ENCODE measurements at places on chromosomes 7 and 10.

DNA sequence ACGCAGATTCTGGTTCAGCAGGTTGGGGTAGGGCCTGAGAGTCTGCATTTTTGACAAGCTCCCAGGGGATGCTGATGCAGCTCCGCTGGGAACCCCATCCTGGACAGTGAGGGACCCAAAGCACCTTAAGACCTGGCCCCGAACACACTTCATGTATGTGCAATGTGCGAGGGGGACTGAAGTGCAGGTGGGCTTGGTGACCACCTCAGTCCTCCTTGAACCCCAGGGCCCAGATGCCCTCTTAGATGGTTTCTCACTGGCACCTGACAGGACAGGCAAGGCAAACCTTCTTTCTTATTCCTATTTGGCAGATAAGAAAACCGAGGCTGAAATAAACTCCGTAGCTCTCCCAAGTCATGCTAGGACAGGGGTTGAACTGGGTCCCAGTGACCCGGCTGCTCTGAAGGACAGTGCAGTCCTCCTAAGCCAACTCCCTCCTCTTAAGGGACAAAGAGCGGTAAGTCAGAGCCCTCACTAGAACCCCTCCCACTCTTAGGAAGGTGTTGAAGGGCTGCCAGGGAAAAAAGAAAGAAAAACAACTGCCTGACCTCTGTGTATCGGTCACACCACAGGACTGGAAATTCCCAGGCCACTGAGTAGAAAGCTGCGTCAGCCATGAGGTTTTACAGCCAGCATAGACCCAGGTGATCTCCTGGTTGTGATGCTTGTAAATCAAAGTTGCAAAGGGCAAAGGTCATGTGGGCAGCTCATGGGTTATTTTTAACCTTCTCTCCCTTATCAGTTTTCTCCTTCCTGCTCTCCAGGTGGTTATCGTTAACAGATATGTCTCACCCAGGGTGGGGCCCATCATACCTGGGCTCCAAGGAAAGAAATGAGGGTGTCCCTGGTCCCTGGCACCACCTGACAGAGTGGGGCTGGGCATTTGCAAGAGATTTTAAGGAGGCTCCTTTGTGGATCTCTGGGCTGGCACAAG lies 90.9 kb upstream of the SMNDC1 start:
- no peak for DNase-seq

DNA sequence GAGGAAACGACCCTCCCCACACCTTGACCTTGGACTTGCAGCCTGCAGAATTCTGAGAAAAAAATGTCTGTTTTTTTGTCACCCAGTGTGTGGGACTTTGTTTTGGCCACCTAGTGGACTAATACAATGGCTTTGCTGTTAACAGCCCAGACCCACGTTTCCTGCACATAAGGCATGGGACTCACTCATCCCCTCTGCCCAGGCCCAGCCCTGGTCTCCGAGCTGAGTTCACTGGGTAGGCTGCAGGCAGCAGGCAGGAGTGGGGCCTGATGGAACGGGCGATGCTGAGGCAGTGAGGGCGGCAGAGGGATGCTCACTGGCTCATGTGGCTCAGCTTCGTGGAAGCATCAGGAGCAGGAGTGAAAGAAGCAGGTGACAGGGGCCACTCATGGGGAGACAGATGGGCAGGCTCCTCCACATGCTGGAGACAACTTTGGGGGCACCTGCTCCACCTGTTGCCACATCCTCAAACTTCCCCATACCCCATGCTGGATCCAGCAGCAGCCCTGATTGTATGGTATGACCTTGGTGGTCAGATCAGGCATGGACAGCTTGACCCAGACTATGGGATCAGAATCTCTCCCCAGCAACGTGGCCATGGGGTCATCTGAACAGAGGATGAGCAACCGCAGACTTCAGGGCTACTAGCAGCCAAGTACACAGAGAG lies 65.8 kb upstream of the ANTXRL start:
- DNase-seq = no peak

GRCh38 chr10:78785991-78786390 lies 282.8 kb upstream of the ZMIZ1 start:
- no peak for DNase-seq

GRCh38 chr10:48800007-48800675 lies 115.5 kb downstream of the WDFY4 start:
- no peak for DNase-seq

- no peak for DNase-seq
These were observed 123.1 kb upstream of the ADO start for GRCh38 chr10:62681211-62681940.

GRCh38 chr10:60797200-60797599 lies 18.9 kb downstream of the CDK1 start:
- DNase-seq = no peak

DNA sequence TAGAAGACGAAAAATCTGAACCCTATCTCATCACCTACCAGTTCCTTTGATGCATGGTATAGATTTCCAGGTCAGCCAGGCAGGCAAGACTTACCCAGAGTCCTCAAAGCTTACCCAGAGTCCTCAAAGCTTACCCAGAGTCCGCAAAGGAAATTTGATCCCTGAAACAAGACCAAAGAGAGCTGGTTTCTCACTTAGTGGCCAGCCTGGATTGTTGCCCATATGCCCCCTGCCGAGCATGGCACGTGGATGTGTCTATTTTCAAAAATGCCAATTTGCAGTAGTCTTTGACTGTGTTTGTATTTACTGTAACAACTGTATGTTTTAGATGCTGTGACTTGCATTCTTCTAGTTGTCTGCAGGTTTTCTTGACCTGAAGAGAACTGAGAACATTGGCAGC lies 120.2 kb upstream of the STARD3NL start:
- no peak for DNase-seq

- no peak for DNase-seq
These were observed 7.0 kb upstream of the TMEM243 start for GRCh38 chr7:87226495-87226894.

DNA sequence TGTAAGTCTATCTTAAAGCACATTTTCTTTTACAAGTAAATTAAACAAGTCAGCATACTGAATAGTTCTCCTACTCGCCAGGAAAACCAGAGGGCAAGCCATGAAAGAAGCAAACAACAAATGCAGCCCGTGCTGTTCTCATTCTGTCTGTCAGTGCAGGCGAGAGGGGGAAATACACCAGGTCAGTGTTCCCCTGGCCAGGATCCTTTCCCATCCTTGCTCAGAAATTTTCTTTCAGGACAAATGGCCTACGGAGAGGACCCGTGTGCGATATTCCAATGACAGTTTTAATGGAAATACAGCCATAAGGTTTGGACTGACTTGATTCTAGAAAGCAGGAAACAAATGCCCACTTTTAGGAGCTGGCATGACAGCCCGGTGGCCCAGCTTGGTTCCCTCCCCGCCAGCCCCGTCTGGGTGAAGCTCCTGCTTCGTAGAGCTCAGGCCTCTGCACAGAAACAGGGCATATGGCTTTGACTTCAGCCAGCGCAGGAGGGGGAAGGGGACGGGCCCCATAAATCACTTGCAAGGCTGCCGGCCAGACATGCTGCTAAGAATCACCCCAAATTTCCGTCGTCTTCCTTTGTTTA lies 67.8 kb downstream of the FRMD4A start:
- DNase-seq = no peak

- DNase-seq = no peak
These were observed at the start of gene HECW1 for GRCh38 chr7:43112459-43112940. Gene HECW1 (plus strand): TSS chr7:43112647. CDS start chr7:43243906, 131,259 bp downstream.

DNA sequence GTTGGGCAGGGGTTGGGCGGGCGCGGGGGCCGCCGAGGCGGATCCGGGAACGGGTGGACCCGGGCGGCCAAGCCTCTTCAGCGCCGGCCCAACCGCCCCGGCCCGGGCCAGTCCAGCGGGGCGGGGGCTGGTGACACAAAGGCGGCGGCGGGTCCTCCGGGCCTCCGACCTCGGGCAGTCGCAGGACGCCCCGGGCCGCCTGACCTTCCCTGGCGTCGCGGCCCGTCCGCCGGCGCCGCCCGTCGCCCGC lies 54.2 kb downstream of the METTL2B start:
- peak; percentile 75 for DNase-seq

GRCh38 chr7:22571766-22572165 lies 71.8 kb upstream of the STEAP1B start:
- no peak for DNase-seq

GRCh38 chr10:62036186-62037081 lies 134.9 kb downstream of the ARID5B start:
- DNase-seq = no peak

DNA sequence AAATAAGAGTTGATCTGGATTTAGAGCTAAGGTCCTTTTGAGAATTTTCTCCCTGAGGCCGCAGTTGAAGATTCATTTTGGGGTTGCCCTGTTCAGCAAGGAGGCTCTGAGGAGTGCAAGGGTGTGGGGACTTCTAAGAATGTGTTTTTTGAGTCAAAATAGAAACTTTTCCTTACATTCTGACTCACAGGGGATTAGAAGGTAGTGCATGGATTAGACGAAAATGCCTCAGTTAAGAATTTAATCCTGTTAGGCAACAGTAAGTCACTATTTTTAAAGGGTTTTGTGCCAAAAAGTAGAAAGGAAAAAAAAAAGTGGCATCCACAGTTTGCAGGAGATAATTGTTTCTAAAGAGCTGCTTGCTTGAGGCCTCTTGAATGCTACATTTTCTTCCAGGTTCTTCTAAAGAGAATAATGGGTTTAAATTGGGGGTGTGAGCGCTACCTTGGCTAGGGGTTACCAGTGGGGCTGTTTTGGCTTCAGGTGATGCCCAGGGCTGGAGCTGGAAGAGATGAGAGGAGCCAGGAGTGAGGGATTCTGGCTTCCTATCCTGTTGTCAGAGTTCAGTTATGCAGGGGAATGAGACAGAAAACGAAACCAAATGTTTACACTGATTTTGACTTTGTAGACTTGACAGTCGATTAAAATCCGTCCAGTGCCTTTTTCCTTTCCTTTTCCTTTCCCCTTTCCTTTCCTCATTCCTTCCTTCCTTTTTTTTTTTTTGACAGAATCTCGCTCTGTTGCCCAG lies 52.9 kb downstream of the BAMBI start:
- DNase-seq = no peak

GRCh38 chr10:60050366-60050765 lies 144.0 kb upstream of the CCDC6 start:
- DNase-seq = no peak

DNA sequence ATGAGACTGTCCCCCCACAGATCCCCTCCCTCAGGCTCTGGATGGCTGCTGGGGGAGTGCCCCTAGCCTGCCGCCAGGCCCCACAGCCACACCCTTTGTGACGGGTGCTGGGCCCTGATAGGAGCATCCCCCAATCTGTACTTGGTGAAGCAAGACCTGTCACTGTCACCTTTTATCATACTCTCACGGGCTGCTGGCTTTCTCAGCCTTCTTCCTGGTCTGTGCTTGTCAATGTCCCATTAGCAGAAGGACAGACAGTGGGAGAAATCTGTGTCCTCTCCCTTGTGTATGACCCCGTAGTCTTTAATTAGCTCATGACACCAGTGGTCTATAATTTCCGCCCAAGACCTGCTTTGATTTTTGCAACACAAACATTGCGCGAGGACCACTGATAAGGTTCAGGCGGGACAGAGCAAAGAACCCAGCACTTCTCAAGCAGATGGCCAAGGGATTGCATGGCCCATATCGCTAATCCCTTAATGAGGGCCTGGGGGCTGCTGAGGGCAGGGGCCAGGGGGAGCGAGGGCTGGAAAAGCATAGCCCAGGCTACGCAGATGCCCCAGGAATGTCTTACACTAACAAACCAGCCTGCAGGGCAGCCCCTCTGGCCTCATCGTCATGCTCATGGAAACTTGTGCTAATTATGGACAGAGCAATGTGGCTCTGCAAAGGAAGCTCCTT lies 127.8 kb downstream of the PTPN20 start:
- DNase-seq = no peak

DNA sequence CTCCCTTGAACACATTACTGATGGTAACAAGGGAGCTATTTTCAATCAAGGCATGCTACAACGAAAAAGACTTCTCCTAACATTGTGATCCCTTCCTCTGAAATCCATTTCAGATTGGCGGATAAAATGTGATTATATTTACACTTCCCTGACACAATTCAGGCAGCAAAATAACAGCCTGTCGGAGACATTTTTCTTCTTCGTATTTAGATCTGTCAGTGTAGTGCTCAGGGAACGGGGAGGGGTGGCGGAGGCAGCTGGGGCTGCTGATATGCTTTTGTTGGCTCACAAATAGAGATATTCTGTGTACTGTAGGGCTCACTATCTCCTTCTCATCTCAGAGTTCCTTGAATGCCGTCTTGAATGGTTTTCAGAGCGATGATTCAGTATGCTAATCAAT lies 1261.7 kb upstream of the AUTS2 start:
- DNase-seq = no peak

DNA sequence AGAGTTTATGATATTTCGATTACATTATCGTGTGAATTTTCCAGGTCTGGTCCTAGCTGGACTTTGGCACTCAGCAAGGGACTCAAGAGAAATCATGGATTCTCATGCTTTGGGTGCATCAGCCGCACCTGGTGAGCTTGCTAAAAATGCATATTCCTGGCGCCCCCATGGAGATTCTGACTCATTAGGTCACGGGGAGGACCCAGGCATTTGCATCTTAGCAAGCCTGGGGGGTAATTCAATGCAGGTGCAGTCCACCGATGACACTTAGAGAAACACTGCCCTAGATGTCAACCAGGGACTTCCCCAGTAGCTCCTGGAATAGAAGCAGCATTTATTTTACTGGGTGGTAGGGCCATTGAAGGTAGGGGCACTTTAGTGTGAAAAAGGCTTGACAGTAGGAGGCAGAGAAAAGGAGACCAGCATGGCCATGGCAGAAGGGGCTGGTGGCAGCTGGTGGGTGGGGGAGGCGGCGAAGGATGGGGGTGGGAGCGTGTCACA lies 29.9 kb upstream of the PDCD4 start:
- no peak for DNase-seq

GRCh38 chr10:35294506-35294905 lies 41.8 kb upstream of the CCNY start:
- no peak for DNase-seq

DNA sequence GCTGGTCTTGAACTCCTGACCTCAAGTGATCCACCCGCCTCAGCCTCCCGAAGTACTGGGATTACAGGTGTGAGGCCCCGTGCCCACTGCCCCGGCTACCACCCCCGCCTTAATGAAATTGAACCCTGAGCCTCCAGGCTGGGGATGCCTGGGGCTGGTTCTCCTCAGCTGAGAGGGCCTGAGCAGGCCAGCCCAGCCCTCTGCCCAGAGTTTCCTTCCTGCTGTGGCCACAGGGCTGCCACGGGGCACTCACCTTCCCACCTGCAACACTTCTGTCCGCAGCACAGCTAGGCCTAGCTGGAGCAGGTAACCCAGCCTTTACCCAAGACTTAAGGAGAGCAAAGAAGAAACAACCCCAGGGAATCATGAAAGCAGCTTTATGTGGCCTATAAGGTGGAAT lies 78.1 kb upstream of the ANLN start:
- no peak for DNase-seq

- no peak for DNase-seq
These were observed 60.1 kb downstream of the AOC1 start for GRCh38 chr7:150912427-150912826.

DNA sequence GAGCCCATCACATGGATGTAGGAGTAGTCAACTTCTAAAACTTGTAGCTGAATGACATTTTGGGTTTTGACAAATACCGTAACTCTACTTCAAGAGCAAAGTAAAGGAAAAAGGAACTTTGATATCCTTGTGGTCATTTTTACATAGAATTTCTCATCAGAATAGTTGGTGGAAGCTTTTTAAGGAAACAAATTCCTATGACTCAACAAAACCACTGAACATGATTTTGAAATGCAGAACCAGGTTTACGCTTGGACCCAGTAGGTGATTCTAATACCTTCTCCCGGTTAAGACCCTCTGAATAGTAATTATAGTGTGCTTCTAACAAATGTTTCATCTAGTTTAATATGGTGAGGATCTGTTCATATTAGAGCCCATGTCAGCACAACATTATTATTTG lies 307.8 kb downstream of the GPR37 start:
- DNase-seq = no peak
